SJCRH30 (cell line): ENCODE measurements at places on chromosomes 2 and 18. TPM values are rescaled to one million over a fixed set of nuclear protein-coding genes. Genes with fewer than 3 reads are reported as not detected.

DNA sequence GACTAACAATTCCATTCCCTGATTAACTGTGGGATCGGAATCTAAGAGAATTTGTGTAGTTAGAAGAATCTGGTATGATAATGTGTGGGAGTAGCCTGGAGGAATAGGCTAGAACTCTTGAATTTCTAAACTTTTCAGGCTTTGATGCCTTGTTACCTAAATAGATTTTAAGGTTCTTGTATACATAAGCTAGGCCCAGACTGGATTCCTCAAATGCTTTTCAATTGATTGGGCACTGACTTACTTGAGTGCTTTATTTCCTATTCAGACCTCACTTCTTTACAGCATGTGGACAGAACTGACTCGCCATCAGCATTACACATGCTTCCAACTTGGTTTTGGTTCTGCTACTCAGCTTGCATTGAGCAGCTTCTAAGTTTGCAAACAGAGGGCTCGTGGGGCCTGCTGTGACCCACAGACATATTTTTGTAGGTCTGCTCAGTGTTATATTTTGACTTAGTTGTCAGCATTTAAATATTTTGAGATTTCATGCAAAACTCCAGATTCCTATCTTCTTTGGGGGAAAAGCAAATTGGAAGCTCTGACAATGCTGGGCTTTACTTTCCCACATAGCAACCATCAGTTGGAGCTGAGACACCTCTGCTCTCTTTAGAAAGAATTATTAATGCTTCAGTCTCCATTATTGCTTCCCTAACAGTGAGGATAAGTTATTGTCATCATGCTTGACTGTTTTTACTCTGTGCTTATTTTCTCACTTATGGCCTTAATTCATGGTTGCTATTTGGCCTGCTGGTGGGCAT lies 5.7 kb downstream of the PARD3B start:
- DNase-seq = no peak

DNA sequence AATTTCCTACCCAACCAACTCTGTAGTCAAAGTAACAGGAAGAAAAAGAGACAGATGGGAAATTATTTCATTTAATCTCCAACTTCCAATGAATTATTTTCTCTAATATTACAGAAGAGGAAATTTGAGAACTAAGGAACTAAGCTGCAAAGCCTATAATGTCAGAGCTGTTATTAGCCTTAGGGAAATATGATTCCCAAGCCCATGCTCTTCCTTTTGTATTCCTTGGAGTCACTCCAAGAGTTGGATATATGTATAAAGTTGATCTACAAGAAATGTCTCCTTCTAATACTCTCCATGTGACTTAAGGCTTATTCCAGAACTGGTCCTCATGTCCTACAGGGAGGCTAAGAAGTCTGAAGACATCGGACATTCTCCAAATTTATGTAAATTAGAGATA lies 31.6 kb upstream of the VWC2L start:
- DNase-seq = no peak

DNA sequence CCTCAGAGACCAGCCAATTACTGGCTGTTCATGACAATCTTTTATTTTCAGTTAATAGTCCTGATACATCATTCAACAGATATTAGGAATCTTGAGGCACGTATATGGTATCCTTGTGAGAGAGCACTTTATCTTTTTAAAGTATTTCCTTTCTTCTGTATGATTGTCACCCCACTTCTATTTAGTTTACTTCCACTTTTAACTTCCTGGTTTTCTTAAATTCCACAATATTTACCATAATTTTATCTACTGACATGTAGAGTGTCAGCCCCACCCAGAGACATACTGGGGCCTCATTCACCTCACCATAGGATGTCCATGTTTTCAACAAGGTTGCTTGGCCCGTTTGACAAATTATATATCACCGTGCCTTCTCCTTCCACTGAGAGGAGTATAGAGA lies 182.9 kb upstream of the ID2 start:
- no peak for DNase-seq

GRCh38 chr18:12989397-12990122 lies 1.6 kb upstream of the CEP192 start:
- no peak for DNase-seq

- peak; percentile 56 for DNase-seq
Observed at GRCh38 chr2:203484266-203485112, 50.6 kb downstream of the RAPH1 start.

Gene SLC40A1
- total RNA-seq = 44.9 and 48.3 TPM in 2 replicates

- peak; percentile 46 for DNase-seq
Observed at GRCh38 chr2:68739595-68740399, 5.2 kb downstream of the ARHGAP25 start.

DNA sequence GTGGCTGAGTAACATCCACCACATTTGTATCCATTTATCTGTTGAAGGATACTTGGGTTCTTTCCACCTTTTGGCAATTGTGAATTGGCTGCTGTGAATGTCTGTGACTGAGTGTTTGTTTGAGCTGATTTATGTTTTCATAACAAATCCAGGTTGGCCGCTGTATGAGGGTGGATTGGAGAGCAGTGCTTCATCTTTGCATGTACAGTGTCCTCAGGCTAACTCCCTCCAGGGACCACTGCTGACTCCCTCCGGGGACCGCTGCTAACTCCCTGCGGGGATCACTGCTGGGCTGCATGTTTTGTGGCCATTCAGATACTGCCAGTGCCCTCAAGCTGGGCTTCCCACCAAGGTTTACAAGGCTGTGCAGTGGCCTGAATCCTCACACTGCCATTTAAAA lies 10.2 kb downstream of the BOK start:
- DNase-seq = no peak

GRCh38 chr2:186637497-186637800 lies 47.6 kb downstream of the ITGAV start:
- no peak for DNase-seq

DNA sequence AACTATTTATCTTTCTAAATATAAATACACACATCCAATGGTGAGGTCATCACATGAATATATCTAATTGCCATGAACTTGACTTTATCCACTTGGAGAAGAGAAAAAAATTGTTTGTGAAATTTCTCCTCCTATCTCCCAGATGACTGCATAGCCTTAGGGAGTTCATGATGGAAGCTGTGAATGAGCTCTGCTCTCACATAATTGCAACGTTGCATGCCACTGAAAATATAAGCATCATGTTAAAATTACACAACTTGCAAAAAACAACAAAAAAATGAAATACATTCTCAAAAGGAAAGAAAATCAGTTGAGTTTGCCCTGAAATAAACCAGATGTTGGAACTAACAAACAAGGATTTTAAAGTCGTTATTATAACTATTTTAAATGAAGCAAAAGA lies 50.6 kb upstream of the OSR1 start:
- no peak for DNase-seq

DNA sequence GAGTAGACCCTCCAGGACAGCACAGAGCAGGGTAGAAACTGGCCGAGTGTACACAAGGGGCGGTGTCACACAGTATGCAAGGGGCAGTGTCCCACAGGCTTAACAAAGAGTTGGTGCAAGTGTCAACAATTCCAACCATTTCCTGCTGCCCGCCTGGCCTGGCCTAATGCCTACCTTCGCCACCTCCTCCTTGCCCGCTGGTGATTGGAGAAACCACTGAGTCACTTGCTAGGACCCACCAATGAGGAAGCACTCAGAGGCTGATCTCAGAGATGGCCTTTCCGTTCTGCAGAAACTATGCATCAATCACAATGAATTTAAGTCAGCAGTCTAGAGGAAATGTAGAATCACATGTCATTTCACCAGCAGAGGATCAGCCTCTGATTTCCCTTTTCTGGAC lies 263.3 kb upstream of the PKDCC start:
- peak; percentile 21 for DNase-seq

- DNase-seq = no peak
Observed at GRCh38 chr2:37322368-37322767, 2.3 kb downstream of the PRKD3 start.

DNA sequence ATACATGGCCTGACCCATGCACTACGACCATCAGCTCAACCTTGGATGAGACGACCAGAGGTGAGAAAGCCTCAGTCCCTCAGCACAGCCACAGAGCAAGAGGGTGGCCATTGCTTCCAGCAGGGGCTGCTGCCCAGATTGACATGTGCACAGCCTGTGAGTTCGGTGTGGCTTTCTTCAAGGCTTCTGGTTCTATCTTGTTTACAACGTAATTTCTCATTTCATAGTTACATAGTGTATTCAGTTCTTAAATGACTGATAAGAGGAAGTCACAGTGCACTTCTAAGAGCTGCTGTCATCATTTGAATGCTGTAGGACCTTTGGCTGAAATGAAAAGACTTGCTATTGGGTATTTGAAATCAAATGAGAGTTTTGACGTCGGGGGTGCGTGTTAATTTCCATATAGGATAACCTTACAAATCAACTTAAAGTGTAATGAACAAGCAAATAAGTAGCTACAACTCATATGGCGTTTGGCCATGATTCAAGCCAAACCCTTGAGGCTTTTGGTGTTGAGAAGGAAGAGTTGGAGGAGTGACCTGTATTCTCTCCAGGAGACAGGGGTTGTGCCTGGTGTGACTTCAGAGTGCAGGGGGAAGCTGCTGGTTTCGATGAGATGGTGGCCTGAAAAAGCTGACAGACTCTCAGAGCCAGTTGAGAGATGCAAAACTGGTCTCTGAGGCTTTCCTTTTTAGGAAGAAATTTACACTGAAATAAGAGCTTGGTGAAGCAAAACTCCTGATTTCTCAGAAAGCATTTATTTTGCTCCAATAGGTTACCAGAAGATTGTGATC lies 51.0 kb downstream of the TSHZ1 start:
- no peak for DNase-seq

GRCh38 chr2:1854729-1855547 lies 110.6 kb upstream of the PXDN start:
- peak; percentile 30 for DNase-seq

Gene HOXD12
- 0.10 TPM in 1 of 2 replicates, not detected in the other for total RNA-seq

Gene CPS1
- 26.4 and 28.3 TPM in 2 replicates for total RNA-seq

GRCh38 chr2:206982360-206982955 lies 43.1 kb downstream of the CPO start:
- DNase-seq = no peak

GRCh38 chr2:65549257-65549627 lies 116.8 kb upstream of the SPRED2 start:
- DNase-seq = no peak

- no peak for DNase-seq
Observed at GRCh38 chr2:182545420-182546167, 118.8 kb upstream of the PDE1A start.
